Mesothelial cell of epicardium (in vitro differentiated cells): ENCODE measurements at places on chromosomes 5 and 9.

DNA sequence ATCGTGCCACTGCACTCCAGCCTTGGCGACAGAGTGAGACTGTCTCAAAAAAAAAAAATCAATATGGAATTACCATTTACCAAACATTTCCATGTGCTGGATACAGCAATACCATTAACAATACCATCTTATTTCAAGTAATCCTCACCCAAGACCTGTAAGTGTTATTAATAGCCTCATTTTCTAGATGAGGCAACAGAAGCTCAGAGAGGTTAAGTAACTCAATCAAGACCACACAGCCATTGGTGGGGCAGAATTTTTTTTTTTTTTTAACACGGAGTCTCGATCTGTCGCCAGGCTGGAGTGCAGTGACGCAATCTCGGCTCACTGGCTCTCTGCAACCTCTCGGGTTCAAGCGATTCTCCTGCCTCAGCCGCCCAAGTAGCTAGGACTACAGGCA is 3.6 kb upstream of the FIBCD1 start:
- DNase-seq = no peak
- H3K4me3 ChIP-seq = no peak overlapping the region

DNA sequence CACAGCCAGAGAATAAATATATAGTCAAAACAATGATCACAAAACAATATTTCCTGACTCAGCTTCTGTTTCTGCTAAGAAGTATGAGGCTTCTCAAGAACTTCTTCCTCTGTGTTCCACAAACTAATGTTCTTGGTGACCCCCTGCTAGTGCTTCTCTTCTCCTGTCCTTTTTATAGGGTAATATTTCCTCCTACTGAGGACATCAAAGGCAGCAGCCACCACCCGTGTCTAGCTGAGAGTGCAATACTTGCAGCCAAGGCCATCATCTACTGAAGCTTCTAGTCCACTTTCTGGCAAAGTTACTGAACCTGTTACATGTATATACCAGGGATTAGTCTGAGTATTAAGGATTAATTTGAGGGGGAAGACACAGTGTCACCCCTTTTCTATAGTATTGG is 83.7 kb upstream of the SLC12A2 start:
- H3K27me3 ChIP-seq = no peaks in the 10 kb centered on the region
- DNase-seq = no peak
- no peak overlapping the region for H3K27ac ChIP-seq
- peaks cover 4% of the 10 kb centered on the region for H3K36me3 ChIP-seq
- H3K4me3 ChIP-seq = no peak overlapping the region
- peaks cover 1% of the 10 kb centered on the region for H3K4me1 ChIP-seq

- no peaks in the 10 kb centered on the region for H3K36me3 ChIP-seq
- peaks cover 28% of the 10 kb centered on the region for H3K4me1 ChIP-seq
- no peak overlapping the region for H3K4me3 ChIP-seq
Measured at GRCh38 chr5:108545301-108545700, 163.4 kb upstream of the FBXL17 start.

- H3K4me3 ChIP-seq = peak overlapping the region; percentile 89
- peaks cover 47% of the 10 kb centered on the region for H3K4me1 ChIP-seq
- no peaks in the 10 kb centered on the region for H3K27me3 ChIP-seq
- peaks cover 7% of the 10 kb centered on the region for H3K36me3 ChIP-seq
- peak overlapping the region; percentile 96 for H3K27ac ChIP-seq
Measured at GRCh38 chr9:36191290-36191645, 547 bp downstream of the CLTA start.

- H3K36me3 ChIP-seq = no peaks in the 10 kb centered on the region
- H3K4me3 ChIP-seq = no peak overlapping the region
- DNase-seq = no peak
- H3K27me3 ChIP-seq = no peaks in the 10 kb centered on the region
- H3K27ac ChIP-seq = no peak overlapping the region
- H3K4me1 ChIP-seq = peaks cover 32% of the 10 kb centered on the region
Measured at GRCh38 chr5:56168066-56168478, 65.1 kb downstream of the ANKRD55 start.

GRCh38 chr9:68690088-68690487 is 15.0 kb upstream of the PIP5K1B start:
- no peaks in the 10 kb centered on the region for H3K36me3 ChIP-seq
- DNase-seq = no peak
- no peak overlapping the region for H3K27ac ChIP-seq
- peaks cover 3% of the 10 kb centered on the region for H3K4me1 ChIP-seq
- no peak overlapping the region for H3K4me3 ChIP-seq

DNA sequence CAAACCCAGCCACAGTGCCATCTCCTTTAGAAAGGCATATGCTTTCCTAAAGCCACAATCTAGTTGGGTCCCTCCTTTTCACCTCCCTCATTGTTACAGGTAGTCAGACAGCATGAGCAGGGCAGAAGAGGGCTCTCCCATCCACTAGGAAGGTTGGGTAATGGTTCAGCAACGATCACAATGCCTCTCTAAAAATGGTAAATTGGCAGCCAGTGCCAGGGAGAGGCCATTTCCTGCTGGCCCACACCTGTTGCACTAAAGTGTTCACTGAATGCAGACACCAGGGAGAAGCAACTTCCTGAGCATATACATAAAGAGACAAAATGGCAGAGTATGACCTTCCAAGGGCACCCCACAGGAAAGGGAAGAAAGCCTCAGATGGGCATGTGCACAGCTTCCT is 31.3 kb upstream of the DAP start:
- DNase-seq = no peak
- no peak overlapping the region for H3K4me3 ChIP-seq
- H3K27me3 ChIP-seq = peaks cover 2% of the 10 kb centered on the region
- H3K4me1 ChIP-seq = peaks cover 7% of the 10 kb centered on the region
- H3K36me3 ChIP-seq = no peaks in the 10 kb centered on the region

DNA sequence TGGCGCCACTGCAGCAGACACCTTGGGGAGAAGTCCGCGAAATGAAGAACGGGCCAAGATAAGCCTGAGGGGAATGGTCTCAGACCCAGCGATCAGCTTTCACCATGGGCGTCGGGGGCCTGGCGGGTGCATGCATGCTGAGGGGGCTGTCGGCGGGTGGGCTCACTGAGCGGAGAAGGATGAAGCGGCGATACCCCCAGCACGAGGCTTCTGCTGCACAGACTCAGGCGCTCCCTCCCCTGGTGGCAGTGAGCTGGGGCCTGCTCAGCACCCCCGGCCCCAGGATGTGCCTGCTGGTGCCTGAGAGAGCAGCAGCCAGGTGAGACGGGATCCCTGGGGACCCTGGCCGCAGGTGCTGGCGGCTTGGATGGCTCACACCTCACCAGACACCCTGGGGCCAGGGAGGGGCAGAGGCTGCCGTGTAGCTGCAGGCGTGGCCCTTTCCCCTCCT is 31.2 kb downstream of the CEP72 start:
- no peaks in the 10 kb centered on the region for H3K4me1 ChIP-seq
- H3K27me3 ChIP-seq = no peaks in the 10 kb centered on the region
- H3K4me3 ChIP-seq = no peak overlapping the region

DNA sequence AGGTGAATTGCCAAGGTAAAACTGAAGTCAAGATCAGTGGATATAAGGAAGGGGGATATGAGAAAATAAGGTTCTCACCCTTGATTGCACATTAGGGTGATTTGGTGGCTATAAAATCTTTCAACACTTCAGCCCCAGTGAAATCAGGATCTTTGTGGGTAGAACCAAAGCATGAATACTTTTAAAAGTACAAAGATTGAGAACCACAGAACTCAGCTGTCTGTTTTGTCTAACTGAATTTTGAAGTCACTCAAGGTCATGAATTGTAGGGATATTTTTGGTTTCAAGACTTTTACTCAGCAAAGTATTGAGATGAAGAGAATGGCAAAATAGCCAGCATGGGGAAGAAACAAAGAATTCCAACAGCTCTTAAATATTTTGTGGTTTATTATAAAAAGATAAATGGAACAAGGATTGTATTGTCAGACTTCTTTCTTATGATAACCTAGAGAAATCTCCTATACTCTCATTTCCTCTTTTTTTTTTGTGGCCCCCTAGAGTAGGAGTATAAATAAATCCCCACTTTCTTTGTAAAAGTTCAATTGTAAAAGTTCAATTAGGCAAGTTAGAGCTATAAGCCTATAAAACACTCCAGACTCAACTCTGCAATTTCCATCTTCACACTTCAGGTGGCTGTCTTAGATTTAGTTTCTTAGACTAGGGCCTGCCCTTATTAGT is 272.9 kb downstream of the PDE4D start:
- H3K4me3 ChIP-seq = no peak overlapping the region
- no peak overlapping the region for H3K27ac ChIP-seq
- H3K27me3 ChIP-seq = no peaks in the 10 kb centered on the region
- H3K36me3 ChIP-seq = peaks cover 11% of the 10 kb centered on the region
- H3K4me1 ChIP-seq = peaks cover 10% of the 10 kb centered on the region
- DNase-seq = no peak

- H3K27me3 ChIP-seq = no peaks in the 10 kb centered on the region
- peak overlapping the region; percentile 81 for H3K27ac ChIP-seq
- H3K36me3 ChIP-seq = no peaks in the 10 kb centered on the region
- no peak for DNase-seq
Measured at GRCh38 chr5:160165137-160166068, 46.2 kb upstream of the PWWP2A start.

DNA sequence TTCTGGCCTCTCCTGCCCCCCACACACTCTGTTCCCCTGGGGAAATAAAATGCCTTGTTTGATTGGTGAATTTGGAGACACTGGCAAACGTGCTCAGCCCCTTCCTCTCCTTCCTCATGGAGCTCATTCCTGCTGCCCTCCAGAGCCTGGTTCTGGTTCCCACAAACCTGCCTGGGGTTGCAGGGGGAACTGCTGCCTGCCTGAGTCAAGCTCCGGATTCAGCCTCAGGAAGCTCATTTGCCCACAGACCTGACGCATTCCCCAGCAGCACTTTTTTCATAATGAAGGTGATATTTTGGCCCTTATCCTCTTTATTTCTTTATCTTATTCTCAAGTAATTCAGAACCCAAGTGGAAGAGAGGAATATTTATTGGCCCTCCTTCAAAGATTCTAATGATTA is 140.5 kb downstream of the TTLL11 start:
- H3K27me3 ChIP-seq = peaks cover 12% of the 10 kb centered on the region
- DNase-seq = no peak
- no peak overlapping the region for H3K4me3 ChIP-seq
- no peak overlapping the region for H3K27ac ChIP-seq
- H3K4me1 ChIP-seq = peaks cover 15% of the 10 kb centered on the region

DNA sequence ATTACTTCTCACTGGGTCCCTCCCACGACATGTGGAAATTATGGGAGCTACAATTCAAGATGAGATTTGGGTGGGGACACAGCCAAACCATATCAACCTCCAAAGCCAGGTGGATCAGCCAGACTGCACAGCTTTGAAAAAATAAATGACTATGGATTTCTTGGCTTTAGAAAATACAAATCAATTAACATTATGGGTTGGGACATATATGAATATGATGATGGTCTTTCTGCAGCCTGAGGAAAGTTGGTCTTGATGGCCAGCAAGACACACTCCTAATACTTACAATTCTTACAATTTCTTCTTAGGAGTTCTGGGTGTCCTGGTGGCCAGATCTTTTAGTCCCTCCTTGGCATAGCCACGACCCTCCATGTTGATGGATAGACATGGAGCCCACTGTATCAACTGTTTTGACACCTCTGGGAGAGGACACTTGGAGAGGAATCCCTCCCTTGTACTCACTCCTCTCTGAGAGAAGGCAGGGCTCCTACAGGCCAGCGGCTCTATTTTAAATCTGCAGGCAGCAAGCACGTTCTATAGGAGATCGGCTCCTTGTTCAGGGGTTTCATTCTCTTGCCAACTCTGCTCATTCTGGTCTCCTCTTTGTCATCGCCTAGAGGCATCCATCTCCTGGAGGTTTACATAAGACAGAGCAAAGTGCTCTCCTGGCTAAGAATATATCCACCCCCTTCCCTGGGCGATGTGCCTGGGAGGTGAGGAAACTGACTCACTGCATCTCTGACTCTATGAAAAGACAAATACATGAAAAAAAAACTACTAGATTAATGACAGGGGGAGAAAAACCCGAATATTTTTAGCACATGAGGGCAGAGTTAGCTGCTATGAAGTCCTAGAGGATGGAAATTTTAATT is 145.9 kb downstream of the CARTPT start:
- no peak overlapping the region for H3K27ac ChIP-seq
- DNase-seq = no peak
- H3K36me3 ChIP-seq = no peaks in the 10 kb centered on the region
- peaks cover 4% of the 10 kb centered on the region for H3K4me1 ChIP-seq
- no peaks in the 10 kb centered on the region for H3K27me3 ChIP-seq

- no peak for DNase-seq
- H3K27ac ChIP-seq = no peak overlapping the region
- no peaks in the 10 kb centered on the region for H3K27me3 ChIP-seq
- no peaks in the 10 kb centered on the region for H3K36me3 ChIP-seq
- H3K4me3 ChIP-seq = no peak overlapping the region
- peaks cover 11% of the 10 kb centered on the region for H3K4me1 ChIP-seq
Measured at GRCh38 chr5:13186177-13186576, 758.3 kb downstream of the DNAH5 start.

DNA sequence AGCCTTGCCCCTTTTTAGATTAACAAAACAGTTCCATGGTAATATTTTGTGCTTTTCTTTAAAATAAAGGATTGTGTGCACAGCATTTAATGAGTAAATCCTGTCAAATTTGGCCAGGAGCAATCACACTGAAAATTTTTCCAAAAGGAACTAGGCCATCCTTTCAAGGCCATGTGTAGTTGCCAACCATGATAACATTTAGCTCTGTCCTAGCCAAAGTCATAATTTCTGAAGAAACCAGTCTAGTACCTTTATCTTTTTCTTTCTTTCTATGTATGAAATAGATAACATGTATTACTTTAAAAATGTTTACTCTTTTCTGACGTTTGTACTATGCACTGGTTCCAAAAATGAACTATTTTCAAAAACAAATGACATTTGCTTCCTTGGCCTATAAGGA is 143.7 kb downstream of the PBX3 start:
- DNase-seq = no peak
- H3K4me3 ChIP-seq = peak overlapping the region; percentile 85

DNA sequence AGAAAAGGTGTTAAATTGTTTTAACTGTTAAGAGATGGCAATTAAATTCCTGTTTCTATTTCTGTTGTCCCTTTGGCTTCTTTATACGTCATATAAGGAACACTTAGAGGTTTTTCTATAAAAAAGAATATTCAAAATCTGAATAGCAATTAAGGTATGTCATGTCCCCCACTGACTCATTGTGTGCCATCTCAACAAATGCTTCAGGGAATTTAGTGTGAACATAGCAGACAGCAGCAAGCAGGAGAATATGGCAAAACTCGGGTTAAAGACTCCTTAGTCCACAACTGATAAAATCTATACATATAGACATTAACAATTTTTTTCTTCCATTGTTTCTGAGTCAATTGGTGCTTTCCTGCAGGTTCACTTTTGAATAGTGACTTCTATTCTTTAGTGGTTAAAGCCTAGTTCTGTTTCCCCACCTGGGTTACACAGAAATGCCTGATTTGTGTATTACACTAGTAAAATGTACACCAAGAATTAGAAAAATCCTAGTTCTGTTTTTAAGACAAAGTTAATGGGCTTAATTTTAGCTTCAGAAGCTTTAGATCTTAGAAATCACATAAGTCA is 17.9 kb upstream of the RPS23 start:
- no peak overlapping the region for H3K27ac ChIP-seq
- peaks cover 4% of the 10 kb centered on the region for H3K4me1 ChIP-seq
- H3K36me3 ChIP-seq = peaks cover 3% of the 10 kb centered on the region
- H3K27me3 ChIP-seq = no peaks in the 10 kb centered on the region

DNA sequence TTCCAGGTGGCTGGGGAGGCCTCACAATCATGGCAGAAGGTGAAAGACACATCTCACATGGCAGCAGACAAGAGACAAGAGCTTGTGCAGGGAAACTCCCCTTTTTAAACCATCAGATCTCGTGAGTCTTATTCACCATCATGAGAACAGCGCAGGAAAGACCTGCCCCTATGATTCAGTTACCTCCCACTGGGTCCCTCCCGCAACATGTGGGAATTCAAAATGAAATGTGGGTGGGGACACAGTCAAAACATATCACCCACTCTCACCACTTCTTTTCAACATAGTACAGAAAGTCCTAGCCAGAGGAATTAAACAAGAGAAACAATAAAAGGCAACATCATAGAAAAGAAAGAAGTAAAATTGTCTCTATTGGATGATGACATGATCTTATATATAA is 223.4 kb upstream of the SLC24A2 start:
- DNase-seq = no peak
- no peaks in the 10 kb centered on the region for H3K4me1 ChIP-seq
- H3K27me3 ChIP-seq = no peaks in the 10 kb centered on the region
